Tibial nerve (tissue), 4 donors: ENCODE measurements at places on chromosomes 7 and 10. TPM values are rescaled to one million over a fixed set of nuclear protein-coding genes. Genes with fewer than 3 reads are reported as not detected.

Gene PNLIPRP1
- total RNA-seq: 2.4 TPM

Gene SPDYE9
- total RNA-seq: not detected

- DNase-seq: no peak
These were observed 291.7 kb downstream of the TCF7L2 start for GRCh38 chr10:113241599-113242360.

- no peak for DNase-seq
These were observed 224.0 kb upstream of the GRB10 start for GRCh38 chr7:51006483-51007235.

- DNase-seq: no peak
These were observed 112.1 kb downstream of the AKR1D1 start for GRCh38 chr7:138188290-138188858.

- DNase-seq: no peak
These were observed 603.7 kb upstream of the ADARB2 start for GRCh38 chr10:2340831-2341647.

DNA sequence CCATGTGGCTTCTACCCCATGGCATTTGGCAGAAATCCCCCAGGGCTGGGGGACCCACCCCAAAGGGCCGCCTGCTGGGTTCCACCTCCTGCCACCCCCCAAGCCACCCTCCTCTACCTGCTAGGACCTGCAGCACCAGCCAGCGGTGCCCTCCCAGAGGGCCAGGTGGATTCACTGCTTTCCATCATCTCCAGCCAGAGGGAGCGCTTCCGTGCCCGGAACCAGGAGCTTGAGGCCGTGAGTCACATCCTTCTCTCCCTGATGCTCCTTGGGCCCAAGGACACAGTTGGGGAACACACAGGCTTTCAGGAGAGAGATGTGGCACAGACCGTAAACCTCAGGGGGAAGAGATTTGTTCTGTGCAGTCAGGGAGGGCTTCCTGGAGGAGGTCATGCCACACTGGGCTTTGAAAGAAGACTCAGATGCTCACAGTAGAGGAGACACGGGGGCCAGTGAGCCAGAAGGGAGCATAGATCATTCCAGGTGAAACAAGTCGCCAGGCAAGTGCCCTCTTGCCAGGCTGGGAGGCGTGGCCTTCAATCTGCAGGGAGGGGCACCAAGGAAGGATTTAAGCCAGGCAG is 11.5 kb upstream of the SH2B2 start:
- no peak for DNase-seq

- no peak for DNase-seq
These were observed 566.8 kb downstream of the CNTNAP2 start for GRCh38 chr7:146683439-146683838.

DNA sequence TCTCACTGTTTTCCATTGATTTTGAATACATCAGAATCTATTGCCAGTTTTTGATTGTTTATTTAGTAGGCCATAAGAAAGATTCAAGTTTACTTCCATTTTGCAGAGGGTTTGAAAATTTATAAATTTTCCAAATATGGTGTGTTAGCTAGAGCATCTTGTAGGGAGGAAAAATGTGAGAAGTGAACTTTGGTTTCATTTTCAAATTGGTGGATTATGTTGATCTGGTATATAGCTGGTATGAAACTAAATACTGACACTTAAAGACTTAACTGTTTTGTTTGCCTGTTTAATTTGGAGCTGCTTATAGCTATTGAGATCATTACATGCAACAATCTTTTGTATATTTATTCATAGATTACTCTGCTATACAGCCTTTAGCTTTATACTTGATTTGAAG is 108.1 kb downstream of the ADAM22 start:
- DNase-seq: no peak

GRCh38 chr10:77872151-77872946 is 54.2 kb downstream of the DLG5 start:
- DNase-seq: no peak

DNA sequence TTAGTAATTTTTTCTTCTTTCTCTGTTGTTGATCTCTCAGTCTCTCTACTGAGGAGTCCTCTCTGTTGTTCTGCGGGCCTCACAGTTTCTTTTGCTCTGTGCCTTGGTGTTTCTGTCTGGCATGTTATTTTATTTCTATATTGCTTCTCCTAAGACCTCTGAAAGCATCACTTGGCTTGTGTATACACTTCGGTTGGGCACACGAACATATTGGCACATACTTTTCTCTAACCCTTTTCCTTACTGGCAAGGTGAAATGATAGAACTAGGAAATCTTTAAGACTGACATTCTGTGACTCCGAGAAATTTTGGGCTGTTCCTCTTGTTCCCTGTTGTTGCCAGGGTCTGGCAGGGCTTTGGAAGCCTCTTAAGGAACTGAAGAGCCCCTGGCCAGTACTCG is 148.9 kb downstream of the CELF2 start:
- no peak for DNase-seq

DNA sequence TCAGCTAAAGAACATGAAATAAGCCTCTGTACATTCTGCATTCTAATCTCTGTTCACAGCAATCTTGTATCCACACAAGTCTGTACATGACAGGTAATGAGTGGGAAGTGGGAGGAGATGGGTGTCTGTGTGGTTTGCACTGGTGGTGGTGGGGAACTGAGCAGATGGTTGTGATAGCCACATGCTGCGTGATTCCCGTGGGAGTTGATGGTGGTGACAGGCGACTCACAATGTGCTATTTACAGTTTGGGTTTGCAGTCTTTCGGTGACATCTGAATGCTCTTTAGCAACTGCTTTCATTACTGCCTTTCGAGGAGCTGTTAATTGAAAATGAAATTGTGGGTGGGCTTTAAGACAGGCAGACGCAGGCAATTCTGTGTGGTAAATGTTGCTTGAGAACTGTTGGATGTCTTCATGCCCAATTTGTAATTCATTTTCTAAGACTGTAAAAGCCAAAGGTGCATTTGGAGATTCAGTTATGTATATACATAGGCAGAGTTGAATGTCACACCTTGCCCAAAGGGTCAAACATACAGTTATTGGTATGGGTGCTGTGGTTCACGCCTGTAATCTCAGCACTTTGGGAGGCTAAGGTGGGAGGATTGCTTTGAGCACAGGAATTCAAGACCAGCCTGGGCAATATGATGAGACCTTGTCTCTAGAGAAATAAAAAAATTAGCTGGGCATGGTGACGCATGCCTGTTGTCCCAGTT is 308.2 kb downstream of the AUTS2 start:
- no peak for DNase-seq

- no peak for DNase-seq
These were observed 77.6 kb downstream of the VWC2 start for GRCh38 chr7:49850921-49851613.

DNA sequence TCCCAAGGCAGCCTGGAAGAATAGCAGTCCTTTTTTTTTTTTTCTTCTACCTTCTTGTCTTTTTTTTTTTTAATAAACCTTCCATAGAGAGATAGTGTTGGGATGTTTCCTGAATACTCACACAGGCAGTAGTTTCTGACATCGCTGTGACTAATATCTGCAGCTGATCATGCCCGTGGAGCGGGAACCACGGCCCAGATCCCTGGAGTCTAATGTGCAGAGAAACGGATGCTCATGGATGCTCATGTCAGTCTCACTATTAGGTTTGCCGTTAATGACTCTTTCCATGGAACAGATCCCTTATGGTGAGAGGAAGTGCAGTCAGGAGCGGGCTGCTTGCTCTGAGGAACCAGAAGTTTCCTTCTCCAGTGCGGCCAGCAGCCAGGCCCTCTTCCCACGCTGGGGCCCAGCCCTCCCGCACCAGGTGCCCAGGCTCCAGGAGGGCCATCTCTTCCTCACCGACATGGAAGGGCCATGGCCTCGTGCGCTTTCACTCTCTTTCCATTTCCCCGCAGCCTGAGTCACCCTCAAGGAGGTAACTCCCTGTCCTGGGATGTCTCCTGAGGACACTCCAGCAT is 132.5 kb downstream of the WDR37 start:
- peak; percentile 22 for DNase-seq

- DNase-seq: no peak
These were observed 72.5 kb downstream of the C10orf143 start for GRCh38 chr10:130038019-130038555.

GRCh38 chr7:64035388-64035787 is 9.8 kb upstream of the ZNF727 start:
- DNase-seq: no peak

DNA sequence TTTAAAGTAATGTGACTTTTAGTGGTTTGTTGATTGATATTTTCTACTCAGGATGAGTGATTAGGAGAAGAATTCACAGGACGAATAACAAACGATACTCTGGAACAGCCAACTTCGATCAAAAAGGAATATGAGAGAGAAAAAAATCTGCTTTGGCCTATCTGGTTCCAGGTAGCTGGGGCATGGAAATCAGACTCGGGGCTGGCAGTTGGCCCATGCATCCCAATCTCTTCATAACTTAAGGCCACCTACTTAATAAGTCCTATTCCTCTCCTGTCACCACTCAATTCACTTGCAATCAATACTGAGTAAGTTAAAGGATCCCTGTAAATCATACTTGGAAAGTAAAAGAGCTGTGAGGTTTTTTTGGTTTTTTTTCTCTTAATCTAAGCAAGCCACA is 1116.2 kb downstream of the SORCS3 start:
- no peak for DNase-seq

GRCh38 chr10:15572531-15573045 is 147.1 kb downstream of the ITGA8 start:
- DNase-seq: no peak

DNA sequence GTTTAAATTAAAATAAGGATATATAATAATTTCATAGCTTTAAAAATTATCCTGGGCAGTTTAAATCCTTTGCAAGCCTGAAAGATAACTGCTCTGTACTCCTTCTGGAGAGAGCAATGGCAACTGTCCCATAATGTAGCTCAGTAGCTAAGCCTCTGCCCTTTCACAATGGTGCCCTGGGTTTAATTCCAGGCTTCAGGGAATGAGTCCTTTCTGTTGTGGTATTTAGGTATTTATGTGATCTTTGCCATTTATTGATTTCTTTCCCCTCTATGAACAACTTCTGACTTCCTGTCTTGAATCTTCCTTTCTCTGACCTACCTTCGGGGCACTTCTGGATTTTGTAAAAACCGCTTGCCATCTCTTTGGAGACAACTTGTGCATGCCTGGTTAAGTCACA is 773.2 kb downstream of the IPMK start:
- DNase-seq: no peak

DNA sequence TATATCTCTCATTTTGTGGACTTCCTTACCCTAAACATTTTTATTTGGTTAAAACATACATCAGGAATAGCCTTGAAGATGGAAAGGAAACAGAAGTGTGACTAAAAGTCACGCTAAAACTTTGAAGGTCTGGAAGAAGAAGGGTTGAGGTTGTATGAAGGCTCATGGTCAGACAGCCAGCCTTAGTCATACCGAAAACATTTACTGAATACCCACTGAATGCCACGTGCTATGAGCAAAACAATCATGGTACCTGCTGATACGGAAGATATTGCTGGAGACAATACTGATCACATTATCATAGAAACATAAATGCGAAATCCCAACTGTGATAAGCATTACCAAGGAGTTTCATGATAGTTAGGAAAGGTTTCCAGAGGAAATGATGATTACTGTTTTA is 64.0 kb downstream of the PDZD8 start:
- DNase-seq: no peak

GRCh38 chr7:76216381-76217082 is 14.8 kb downstream of the SRRM3 start:
- no peak for DNase-seq

DNA sequence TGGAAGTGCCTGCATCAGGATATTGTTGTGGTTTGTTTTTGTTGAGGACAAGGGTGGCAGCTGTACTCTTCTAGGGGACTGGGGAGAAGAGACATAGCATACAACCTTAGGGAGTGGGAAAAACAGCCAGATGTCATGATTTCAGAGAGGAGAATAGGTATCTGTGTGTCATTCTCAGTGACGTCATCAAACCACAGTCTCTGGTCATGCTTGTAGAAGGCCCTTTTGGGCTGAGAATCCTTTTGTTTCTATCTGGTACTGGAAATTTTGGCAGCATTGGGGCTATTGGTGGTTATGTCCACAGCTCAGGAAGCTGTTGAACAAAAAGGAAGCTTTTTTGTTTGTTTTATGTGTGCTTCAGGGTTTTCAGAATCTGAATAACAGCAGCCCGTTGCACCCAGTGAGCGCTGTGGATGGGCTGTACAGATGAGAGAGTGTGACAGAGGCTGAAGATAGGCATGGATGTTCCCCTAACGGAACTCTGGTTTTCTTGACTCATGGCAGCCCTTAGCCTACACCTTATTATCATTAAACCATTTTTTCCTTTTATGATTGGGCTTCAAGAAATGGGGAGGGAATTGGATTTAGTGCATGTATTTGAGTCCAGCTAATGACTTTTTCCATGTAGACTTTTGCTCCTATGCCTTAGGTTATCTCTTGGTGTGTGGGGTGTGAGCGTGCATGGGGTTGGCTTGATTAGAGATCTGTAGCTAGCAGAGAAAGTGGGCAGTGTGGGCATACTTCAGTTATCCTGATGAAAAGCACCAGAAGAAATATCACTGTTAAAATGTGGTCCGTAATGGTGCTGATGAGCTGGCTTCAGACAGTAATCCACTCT is 65.7 kb downstream of the SND1 start:
- DNase-seq: no peak

DNA sequence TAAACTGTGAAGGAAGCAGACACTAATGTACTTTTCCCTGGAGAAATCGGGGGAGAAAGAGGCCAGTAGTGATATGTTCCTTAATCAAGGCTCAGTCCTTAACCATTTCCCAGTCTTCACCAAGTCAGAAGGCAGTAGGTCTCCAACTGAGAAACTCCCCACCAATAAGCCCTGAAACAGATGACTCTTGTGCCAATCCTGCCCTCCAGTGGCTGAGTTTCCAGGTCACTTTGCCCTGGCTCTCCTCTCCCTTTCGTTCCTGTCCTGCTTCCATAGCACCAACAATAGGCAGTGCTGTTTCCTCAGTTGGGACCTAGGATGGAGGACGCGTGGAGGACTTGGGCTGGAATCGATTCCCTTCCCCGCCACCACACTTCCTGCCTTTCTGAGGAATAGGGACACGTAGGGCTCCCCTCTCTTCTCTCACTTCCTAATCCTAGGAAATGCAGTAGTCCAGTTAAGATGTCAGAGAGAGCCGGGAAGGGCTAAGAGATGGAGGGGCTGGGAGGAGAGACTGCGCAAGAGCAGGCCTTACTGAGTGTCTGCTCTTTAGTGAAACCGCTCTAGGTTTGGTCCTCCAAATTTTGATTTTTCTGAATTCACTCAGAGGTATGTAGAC is 23.4 kb downstream of the ATOH7 start:
- no peak for DNase-seq

DNA sequence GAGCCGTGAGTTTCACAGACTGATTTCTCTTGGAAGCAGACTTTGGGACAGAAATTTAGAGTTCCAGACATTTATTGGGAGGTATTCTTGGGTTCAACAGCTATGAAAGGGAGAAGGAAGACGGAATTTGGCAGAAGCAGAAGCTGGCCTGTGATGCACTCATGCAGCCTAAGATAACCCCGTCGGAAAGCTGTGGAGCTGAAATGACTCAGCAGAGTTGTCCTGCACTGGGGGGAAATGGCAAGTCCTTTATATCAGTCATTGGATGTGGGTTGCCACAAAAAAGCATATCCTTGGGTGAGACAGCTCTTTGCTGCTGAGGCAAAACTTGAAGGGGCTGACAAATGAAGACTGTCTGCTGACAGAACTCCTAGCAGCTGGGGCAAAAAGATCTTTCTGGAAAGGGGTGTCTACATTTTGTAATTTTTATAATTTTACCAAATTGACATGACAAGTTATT is 11.5 kb upstream of the MICU1 start:
- DNase-seq: peak; percentile 6
